ENCODE measurements at places on chromosomes 1 and 21.

GRCh38 chr1:168271636-168272035, 9.0 kb upstream of the TBX19 start:
- no peak for DNase-seq

DNA sequence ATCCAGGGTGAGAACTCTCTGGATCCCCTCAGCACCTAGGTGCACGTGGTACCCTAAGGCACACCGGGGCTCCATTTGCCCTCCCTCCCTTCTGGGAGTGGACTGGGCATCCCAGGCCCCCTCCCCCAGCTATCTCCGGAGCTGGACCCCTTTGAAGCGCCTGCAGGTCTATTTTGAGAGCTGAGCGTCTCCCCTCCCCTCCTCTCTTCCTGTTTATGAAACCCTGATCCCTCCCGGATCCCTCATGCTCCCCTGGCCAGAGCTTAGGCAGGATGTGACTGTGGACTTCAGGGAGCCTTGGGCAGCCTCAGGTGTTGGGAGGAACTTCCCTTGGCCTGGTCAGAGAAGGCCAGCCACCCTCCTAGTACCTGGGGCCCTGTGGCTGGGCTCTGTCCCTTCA, 10.2 kb downstream of the RPS6KA1 start:
- no peak for DNase-seq

DNA sequence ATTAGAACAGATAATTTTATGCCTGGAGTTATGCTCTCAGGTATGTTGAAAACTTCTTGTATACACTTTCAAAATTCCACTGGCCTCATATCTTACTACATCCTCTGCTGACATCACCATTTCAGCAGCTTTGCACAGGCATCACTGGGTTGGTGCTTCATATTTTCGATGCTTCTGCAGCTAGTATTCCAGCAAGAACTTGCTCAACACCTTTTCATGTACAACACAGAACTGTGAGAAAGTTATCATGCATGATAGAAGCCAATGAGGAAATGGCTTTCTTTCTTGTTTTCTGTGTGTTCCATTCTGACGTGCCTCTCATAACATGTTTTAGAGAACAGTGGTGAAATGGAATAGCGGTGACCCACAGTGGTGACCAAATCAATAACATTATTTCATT, 5.1 kb upstream of the GBP5 start:
- no peak for DNase-seq

- no peak for DNase-seq
Observed at GRCh38 chr21:31909153-31910073, 36.6 kb downstream of the HUNK start.

- no peak for DNase-seq
Observed at GRCh38 chr1:95126366-95126765, 9.2 kb downstream of the TLCD4 start.

GRCh38 chr1:226033582-226033981, 28.9 kb upstream of the H3-3A start:
- DNase-seq: no peak

DNA sequence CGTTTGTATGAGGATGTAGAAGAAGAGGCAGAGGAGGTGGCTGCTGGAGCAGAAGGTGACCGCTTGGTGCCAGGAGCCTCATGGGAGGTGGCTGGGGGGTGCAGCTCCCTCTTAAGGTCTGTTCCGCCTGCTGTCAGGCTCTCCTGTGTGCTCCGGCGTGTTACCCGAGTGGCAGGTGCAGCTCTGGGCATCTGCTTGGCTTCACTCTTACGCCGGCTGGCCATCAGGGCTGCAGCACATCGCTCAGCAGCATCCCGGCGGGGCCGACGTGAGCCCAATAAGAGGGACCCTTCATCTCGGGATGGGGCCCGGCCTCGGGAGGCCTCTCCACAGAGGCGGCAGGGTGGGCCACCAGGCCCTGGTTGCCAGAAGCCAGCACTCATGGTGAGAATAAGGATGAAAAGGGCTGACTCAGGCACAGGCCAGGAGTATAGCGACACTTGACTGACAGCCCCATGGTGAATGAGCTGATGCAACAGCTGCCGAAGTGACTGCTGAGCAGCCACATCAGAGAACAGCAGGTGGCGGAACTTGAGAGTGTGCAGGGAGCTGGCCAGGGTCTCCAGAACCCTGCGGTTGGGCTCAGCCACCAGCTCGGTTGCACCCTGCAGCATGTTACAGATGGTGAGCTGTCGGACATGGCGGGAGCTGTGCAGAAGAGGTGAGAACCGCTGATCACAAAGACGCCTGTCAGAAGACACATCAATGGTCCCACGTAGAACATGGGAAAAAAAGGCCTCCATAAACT, 17.5 kb downstream of the LRRC41 start:
- no peak for DNase-seq

- no peak for DNase-seq
Observed at GRCh38 chr1:116674751-116675150, 7.2 kb upstream of the IGSF3 start.

DNA sequence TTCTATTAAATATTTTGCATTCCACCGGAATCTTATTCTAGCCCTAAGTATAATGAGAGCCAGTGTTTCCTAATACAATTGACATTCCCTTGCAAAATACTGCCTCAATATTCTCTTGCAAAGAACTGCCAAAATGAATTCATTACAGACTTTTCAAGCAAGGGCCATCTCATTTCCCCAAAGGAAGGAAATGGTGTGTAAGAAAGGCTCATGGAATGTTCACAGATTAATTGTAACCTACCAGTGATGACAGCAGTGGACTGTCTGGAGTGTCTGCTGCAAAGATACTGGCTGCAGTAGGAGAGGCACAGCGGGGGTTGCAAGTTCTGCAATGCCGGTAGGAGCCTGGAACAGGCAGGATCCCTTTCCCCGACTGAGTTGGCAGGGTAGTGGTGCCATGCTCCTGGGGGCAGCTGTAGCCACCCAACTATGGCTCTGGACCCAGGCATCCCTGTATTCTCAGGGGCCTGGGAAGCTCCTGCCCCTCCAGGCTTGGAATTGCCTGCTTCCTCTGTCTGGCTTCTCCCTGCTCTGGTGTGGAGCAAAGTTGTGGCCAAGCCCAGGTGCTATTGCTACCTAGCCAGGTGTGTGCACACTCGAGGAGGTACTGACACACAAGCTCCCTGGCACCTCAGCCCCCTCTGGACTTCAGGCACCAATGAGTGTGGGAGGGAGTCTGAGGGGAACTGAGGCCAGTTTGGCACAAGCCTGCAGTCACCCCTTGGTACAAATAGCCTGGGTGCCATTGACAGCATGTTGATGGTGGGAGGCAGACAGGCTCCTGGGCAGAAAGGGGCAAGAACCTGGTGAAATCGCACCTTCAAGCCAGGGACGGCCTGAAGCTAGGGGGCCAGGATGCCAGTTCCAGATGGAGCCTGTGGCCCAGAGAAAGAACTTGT, 1371.0 kb downstream of the KCNT2 start:
- DNase-seq: no peak

DNA sequence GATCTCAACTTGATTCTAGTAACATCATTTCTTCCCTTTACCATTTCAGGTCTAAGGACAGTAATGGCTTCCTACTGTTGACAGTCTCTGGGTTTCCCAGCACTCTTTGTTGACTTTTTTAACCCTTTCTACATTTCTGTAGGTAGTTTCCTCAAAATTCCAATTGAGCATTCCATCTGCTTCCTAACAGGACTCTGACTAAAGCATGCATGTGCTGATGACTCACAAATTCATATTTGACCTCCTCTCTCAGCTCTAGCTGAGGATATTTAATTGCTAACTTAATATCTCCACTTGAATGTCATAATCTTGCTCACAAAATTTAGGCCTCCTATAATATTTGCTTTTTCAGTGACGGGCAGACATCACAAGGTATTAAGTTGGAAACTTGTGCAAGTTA, 93.3 kb upstream of the ZNHIT6 start:
- no peak for DNase-seq

- DNase-seq: no peak
Observed at GRCh38 chr21:22019766-22020165, 1021.6 kb downstream of the NCAM2 start.

- DNase-seq: no peak
Observed at GRCh38 chr1:59903141-59903754, 23.3 kb downstream of the CYP2J2 start.

- no peak for DNase-seq
Observed at GRCh38 chr21:41009398-41010100, 158.4 kb upstream of the BACE2 start.

- DNase-seq: no peak
Observed at GRCh38 chr1:56915960-56916359, 49.9 kb downstream of the C8B start.

DNA sequence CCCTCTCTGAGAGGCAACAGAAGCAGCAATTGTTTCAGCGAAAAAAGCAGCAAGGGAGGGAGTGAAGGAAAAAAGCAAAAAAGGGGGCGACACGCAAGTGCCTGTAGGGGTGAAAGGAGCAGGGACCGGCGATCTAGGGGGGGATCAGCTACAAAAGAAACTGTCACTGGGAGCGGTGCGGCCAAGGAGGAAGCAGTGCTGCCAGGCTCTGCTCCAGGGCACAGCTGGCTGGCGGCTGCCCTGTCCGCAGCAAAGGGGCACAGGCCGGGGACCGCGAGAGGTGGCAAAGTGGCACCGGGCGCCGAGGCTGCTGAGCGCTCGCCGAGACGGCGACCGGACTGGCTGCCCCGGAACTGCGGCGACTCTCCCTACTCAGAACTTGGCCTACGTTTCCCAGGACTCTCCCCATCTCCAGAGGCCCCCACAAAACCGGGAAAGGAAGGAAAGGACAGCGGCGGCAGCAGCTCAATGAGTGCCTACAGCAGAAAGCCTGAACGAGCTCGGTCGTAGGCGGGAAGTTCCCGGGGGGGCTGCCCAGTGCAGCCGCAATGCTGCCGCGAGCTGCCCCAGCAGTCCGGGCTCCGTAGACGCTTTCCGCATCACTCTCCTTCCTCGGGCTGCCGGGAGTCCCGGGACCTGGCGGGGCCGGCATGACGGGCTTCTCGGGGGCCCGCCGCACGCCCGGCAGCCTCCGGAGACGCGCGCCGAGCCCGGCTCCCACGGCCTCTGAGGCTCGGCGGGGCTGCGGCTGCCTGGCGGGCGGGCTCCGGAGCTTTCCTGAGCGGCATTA, 1.0 kb upstream of the CDKN2C start:
- no peak for DNase-seq

DNA sequence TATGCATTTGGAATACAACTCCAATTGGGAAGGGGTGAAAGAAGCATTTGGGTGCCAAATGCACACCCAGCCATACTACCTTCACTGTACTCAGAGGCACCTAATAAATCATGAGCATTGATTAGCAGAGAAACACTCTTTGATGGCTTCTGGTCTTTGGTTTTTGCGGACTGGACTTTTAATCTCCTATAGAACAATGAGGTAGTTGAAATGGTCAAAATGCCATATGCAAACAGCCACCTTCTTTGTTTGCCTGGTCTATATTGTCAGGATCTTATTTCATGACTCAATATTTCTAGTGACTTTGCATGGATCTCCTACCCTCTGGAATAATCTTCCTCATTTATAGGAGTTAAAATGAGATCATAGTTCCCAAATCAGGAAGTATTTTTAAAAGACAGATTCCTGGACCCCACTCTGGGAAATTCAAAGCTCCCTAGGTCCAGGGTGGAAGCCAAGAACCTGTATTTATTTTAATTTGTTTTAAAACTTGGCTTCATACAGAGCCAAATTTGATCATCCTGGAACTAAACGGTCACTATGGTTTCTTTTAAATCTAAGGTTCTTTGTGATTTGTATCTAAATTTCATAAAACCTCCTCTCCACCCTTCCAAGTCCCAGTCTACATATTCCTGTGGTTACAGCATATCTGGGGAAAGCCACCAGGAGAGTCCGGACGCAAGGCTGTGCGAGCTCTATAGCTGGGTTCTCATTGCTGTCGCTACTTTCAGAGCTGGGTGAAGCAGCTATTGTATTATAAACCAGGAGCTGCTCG, 8.7 kb downstream of the FAM3B start:
- DNase-seq: no peak

GRCh38 chr1:14522926-14523241, 75.6 kb upstream of the KAZN start:
- no peak for DNase-seq

DNA sequence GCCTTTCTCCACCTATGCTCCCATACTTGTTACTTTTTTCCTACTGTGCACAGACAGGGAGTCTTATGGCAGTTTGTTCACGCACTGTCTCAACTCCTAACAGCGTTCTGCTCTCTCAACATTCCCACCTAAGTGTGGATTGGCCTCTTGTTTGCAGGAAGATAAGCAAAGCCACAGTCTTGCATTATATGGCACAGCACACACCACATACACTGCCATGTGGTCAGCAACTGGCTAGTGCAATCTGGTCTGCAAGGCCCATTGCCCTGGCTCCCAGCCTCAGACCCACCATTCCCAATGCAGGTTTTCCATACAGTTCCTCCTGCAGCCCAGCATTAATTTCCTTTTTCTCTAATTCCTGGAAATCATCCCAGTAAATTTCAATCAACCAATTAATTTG, 38.3 kb upstream of the LAMC2 start:
- no peak for DNase-seq

DNA sequence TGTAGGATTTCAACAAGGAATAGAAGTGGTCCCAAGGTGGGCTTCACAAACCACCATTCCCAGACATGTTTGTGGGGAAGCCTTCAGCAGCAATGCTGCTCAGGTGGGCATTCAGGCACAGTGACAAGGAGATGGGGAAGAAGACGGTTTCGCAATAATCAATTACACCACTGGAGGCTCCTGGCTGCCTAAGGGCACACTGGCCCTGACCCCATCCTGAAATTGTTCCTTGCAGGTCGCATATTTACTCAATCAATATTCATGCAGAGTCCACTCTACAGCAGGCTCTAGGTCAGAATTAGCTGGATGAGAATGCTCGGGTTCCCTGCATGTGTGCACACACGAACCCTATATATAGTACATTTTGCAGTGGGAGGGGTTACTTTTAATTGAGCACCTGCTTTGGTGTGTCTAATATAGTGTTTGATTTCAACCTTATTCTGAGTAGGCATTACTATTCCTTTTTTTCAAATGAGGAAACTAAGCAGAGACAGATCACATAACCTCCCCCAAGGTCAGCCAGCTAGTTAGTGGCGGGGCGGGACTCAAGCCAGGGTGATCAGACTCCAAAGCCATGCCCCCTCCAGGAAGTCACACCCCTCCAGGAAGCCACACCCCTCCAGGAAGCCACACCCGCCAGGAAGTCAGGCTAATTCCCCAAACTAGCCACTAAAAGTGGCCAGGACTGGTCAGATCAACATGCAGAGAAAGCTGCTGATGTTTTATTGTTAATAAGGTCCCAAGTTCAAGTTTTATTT, 106.5 kb downstream of the HLCS start:
- DNase-seq: peak; percentile 1

All from stimulated activated CD8-positive, alpha-beta memory T cell treated with anti-CD3 and anti-CD28 coated beads, Interleukin-2, amount 100 ng/mL, for 1 hour (primary cell).